NCI-H2171 treated with DMSO at 0.1 percent for 48 hours (cell line): ENCODE measurements at places on chromosomes 1 and 21.

DNA sequence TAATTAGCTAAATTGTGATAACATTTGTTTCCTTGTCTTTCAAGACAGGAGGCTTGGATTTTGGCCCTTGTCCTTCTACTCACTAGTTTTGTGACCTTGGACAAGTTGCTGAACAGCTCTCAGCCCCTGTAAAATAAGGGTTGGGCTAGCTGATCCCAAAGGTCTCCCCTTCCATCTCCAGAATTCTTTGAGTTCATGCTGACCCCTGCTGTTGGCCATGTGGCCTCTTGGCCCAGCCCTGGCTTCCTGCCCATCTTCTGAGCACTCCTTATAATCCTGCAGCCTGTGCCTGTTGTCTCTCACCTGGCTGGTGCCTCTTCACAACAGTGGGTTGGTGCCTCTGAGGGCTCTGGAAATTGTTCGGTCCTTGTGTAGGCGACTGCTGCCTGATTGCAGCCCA, 10.1 kb downstream of the PTGFRN start:
- DNase-seq = no peak

DNA sequence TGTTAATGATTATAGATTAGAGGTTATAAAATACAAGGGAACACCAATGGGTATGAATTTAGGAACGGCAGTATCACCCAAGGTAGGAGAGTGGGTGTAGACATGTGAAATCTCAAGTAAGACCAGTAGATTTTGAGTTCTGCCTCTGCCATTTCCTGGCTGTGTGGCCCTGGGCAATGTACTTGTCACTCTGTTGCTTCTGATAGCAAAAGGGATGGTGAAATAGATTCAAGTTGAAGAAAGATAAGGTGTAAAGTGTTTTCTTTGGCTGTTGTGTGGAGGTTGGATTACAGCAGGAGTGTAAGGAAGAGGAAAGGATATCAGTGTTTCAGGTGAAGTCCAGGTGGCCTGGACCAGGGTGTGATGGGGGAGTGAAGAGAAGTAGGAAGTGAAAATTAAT, 64.3 kb downstream of the ADSS2 start:
- DNase-seq = no peak

DNA sequence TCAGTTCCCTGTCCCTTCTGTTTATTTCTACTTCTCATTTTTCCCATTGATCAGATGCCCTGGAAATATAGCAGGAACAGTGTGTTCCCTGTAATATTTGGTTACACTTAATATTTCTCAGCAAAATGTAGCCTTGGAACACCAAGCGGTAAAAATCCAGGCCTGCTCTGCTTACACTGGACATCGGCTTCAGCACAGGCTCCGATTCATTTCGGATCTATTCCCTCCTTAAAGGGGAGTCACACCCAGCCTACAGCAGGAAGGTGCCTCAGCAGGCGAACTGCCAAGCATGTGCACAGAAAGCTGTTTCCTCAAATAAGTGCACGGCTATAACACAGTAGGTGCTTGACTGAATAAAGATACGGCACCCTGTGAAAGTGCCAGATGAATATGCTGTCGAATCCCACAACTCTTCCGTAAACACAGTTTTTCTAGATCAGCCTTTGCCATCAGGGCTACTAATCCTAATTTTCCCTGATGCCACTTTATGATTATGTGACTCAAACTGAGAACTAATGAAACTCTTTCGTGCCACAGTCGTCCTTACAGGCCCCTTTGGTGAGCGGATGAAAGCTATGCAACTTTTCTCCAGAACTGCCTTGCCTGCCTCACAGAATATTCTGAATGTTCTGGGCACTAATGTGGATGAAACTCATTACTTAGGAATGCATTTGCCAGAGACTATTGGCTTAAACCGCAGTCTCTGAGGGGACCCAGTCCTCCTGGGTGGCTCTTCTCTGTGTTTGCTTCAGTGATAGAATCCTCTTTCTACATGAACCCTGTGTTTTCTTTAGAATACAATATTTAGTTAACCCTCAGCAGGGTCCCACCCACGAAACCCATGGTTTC, 275.5 kb upstream of the RUNX1 start:
- DNase-seq = no peak

- peak; percentile 75 for DNase-seq
Measured at GRCh38 chr1:205658943-205659581, 21.2 kb downstream of the SLC45A3 start.

- no peak for DNase-seq
Measured at GRCh38 chr1:39165049-39165448, 39.4 kb upstream of the MACF1 start.

- DNase-seq = peak; percentile 32
Measured at GRCh38 chr1:153483776-153484175, 23.3 kb upstream of the S100A7 start.

DNA sequence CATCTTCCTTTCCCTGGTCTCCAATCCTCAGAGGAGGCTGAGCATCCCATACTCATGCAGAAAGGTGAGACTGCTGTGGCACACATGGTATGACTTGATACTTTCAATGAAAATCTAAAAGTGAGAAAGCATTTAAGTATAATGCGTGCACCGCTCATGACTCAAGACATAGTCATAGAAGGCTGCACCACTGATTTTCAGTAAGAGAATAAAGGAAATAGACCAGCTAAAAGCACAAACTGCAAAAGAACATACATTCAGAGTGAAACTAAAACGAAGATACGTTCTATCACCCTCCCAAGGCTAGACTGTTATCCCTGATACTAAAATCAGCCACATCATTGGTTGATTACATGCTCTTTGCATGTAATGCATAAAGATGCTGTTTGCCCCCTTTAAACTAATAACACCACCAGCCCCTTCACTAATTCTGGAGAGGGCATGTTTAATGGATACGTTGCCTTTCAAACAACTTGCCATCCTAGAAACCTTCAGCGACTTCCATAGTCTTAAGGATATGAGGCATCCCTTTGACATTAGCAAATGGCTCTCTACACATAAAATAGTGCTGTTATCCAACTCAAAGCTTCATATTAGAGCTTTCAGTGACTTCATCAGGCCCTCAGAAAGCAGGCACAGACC, 2.1 kb downstream of the PLD5 start:
- DNase-seq = no peak

- DNase-seq = no peak
Measured at GRCh38 chr1:170657275-170657853, 6.6 kb upstream of the PRRX1 start.

GRCh38 chr1:212402666-212403321, 11.9 kb downstream of the PACC1 start:
- DNase-seq = no peak

GRCh38 chr1:7850786-7851185, 2.1 kb downstream of the UTS2 start:
- DNase-seq = no peak

GRCh38 chr1:17912491-17912890, 157.4 kb downstream of the ACTL8 start:
- no peak for DNase-seq

DNA sequence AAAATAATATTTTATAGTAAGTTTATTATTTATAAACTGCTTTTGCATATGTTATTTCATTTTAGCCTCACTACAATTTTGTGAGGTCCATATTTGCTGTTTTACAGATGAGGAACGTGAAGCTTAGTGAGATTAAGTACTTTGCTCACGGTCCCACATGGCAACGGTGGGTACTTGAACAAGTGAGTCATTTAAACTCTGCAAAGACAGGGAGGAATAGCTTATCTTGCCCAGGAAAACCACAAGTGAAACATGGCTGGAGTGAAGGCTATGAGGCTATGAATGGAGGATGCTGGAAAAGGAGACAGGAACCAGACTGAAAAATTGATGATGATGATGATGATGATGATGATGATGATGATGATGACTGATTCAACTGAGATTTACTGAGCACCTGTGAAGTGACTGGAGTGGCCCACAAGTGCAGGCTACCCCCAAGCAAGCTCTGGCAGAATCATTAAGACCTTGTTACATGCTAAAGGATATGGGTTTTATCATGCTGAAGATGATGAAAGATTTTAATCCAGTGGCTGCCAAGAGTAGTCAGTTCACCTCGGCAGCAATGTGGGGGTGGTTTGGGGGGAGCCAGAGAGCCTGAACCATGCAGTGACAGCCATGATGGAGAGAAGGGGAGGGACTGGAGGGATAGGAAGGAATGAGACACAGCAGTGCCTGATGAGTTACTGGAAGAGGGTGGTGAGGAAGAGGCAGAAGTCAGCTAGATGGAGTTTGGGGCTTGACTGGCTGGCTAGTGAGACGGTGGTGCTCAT, 1.4 kb upstream of the ABCA4 start:
- no peak for DNase-seq

DNA sequence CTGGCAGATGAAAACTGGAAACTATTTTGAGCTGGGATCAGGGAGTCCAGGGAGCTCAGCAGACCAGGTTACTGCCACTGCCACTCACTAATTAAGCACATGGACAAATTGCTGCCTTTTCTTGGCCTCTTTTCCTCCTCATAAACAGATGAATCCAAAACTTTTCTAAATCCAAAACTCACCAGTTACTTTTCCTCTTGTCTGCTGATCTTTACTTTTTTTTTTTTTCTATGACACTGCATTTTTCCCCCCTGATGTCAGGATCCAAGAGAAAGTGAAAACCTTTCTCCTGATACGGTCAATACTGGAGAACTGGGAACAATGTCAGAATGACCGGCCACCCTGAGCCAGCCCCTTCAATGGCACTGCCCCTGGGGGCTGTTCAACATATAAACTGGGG, 405.8 kb downstream of the DUSP10 start:
- no peak for DNase-seq

DNA sequence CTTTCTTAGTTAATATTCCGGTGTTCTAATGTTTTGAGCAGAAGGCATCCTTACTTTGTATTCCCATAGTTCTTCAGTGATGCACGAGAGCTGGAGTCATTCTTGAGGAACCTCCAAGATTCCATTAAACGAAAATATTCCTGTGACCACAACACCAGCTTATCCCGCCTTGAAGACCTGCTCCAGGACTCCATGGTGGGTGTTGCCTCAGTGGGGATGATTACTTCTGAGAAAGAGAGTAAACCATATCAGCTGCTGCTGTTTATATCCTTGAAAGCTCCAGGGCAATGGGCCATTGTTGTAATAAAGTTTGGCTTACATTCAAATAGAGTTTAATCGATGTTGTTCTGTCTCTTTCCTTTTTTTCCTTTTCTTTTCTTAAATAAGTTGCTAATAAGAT, 93.1 kb downstream of the MACF1 start:
- no peak for DNase-seq

DNA sequence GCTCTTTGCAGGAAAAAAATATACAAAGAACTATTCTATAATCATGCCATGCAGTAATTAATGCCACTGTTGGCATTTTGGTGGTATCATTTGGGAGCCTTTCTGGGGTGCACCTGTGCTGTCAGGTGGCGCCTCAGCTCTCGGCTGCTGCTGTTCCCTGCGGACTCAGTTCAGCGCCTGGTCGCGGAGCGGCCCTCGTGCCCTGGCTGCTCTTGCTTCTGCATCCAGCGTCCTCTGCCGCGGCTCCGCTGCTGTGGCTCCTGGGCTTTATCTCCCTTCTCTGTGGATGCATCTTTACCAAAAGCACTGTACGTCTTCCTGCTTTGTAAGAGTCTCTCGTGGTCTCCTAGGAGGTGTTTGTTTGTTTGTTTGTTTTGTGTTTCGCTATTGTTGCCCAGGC, 35.1 kb upstream of the PWP2 start:
- DNase-seq = no peak

DNA sequence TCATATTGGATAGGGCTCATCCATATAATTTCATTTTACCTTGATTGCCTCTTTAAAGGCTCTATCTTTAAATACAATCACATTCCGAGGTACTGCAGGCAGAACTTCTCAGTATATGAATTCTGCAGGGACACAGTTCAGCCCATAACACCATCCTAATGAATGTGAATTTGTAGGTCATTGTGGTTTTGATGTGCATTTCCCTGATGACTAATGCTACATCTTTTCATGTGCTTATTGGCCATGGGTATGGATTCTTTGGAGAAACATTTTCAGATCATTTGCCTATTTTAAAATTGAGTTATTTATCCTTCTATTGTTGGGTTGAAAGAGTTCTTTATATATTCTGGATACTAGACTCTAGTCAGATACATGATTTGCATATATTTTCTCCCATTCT, 9.6 kb upstream of the RPS6KC1 start:
- no peak for DNase-seq

GRCh38 chr1:81513796-81514354, 286.9 kb upstream of the ADGRL2 start:
- no peak for DNase-seq

DNA sequence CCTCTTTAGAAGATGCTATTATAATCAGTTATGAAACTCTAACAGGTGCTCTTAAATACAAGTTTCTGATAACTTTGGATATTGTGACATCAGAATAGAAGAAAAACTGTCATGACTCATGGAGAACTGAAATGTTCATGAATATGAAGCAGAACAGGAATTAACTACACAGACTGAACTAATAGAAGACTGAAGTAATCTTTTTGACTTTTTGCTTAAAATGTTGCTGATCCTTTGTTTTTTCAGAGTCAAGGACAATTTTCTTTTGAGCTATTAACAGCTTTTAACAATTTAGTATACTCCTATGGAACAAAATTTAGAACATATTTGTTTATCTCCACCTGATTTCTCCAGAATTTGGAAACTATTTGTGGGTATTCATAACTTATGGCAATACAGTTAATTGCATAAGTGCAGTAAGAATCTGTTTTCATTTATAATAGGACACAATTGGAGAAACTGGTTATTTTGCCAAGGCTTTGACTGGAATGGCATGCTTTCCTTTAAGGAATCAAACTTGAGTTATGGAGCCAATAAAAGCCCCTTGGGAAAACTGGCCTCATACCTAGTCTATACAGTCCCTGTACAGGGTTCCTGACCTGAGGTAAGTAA, 18.7 kb upstream of the PLA2G5 start:
- no peak for DNase-seq

DNA sequence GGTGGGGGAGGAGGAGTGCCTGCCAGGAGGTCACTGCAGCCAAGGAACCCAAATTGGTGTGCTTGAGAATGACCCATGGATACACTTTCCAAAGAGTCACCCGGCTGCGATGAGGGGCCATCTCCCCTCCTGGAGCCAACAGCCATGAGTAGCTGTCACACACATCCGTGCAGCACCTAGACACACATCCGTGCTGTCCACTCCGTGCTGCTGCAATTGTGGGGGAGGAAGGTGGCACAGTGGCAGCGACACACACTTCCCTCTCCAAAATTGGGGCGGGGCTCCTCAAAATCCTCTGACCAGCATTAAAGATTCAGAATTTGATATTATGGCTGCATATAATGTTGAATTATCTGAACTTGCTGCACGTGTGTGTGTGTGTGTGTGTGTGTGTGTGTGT, 15.8 kb downstream of the TP73 start:
- no peak for DNase-seq

- no peak for DNase-seq
Measured at GRCh38 chr1:201883786-201884185, 4.9 kb upstream of the SHISA4 start.
